Skin of body (tissue), 3 donors: ENCODE measurements at places on chromosomes 3 and 15.

- no peak for DNase-seq
Measured at GRCh38 chr3:71902258-71903111, 117.5 kb upstream of the PROK2 start.

DNA sequence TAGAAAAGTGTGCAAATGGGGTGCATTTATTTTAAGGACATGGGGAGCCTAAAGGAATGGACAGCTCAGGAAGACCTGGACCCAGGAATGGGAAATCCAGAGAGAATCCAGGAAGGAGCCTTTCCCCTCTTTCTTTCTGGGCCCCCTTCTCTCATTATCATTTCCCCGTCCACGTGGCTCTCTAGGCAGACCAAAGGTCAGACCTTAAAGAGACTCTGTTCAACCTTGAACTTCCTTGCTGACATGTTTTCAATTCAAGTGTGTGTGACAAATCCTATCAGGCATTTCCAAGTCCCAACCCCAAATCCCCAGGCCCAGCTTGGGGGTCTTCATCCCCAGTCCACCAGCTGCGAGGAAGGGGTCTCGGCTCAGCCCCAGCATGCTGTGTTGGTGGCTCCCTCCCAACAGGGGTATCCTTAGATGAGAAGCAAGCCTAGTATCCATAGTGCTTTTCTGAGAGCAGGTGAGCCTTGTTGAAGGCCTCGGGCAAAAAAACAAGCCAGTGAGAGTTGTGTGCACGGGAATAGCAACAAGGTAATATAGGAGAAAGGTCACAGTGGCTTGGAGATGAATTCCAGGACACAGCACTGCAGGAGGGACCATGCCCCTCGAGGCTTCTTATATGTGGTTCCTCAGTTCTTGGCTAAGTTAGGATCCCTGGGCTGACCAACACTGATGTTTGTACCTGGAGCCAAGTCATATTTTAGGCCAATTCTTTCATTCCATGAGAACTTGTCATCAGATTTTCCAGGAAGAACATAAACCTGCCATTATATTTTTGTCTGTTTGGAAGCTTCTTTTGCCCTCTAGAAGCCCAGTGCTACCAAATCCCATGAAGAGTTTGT is 130.0 kb downstream of the ASB7 start:
- DNase-seq, result peak; percentile 62

- DNase-seq, result peak; percentile 6
Measured at GRCh38 chr3:152200476-152201420, 68.0 kb upstream of the MBNL1 start.

GRCh38 chr15:74128785-74129585 is 1.4 kb upstream of the ISLR2 start:
- no peak for DNase-seq

DNA sequence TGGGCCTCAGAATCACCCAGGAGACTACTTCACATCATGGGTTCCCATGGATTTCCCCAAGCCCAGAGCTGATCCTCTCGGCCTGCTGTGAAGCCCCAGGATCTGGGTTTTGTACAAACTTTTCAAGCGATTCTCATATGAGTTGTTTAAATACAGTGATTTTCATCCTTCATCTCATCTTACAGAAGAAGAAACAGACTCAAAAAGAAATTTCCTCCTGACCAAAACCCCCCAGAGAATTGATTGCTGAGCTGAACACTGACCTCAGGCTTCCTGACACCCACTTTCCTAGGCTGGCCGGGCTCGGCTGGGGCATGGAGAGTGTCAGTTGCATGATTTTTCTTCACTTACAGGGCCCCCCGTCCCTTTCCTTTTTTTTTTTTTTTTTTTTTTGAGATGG is 60.3 kb downstream of the BDH1 start:
- no peak for DNase-seq

DNA sequence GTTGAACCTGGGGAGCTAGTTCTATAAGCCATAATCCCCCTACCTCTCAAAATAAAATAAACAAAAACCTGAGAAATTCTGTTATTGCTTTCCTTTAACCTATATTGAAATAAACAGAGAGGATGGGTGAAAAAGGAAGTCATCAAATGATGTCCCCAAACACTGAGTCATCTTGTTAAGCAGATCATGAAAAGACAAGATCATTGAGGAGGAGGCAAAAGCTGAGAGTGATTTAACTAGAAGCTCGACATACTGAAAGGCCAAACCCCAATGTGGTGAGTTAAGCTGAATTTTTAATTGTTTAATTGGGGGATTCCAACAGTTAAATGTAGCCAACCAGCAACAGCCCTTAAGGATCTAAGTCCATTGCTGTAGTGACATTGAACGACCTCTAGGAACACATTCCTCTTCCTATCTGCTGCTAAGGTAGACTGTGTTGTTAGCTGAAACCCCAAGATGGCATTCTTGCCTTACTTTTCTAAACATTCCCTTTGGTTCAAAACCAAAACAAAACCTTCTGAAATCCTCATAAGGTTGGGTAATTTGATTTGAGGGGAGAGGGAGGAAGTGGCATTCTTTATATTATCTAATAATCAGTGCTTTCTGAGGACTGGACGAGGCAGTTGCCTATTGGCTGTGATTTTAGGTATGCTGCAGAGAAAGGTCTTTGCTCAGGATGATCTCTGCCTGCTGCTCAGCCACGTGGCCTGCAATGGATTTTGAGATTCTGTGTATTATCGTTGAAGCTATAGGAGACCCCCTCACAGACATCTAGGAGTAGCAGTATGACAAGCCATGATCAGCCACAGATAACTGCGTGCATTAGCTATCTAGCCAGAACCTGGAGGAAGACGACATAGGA is 62.7 kb upstream of the BNIP2 start:
- no peak for DNase-seq
